ENCODE measurements at places on chromosomes 4 and X.

GRCh38 chr4:153638999-153639398 lies 45.1 kb upstream of the TLR2 start:
- DNase-seq: no peak

DNA sequence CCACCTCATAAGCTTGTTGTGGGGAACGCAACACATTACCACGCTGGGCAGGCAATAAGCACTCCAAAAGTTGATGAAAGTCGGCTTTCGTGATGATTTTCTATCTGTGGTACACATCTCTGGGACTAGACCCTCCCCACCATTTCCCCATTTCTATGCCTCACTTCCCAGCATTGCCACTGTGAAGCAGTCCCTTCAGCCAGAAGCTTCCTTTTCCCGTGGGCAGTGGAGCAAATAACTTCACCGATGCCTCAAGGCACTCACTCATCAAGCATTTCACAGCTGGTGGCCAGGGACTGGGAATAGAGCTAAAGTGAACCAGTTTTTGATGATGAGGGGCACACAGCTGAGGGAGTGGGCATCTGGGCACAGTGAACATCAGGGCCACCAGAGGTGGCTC lies 18.9 kb downstream of the C4orf50 start:
- DNase-seq: no peak

GRCh38 chr4:26905172-26905571 lies 44.5 kb downstream of the STIM2 start:
- DNase-seq: no peak

- DNase-seq: no peak
These were observed 238.1 kb downstream of the ARAP2 start for GRCh38 chr4:36006226-36006625.
